ENCODE measurements at places on chromosomes 6 and 20. TPM values are rescaled to one million over a fixed set of nuclear protein-coding genes. Genes with fewer than 3 reads are reported as not detected.

The CDKAL1 gene
- total RNA-seq, result 5.0 TPM

The TFAP2A gene
- total RNA-seq, result 0.12 TPM

The SLC17A2 gene
- 1.7 TPM for total RNA-seq

The SLC25A27 gene
- total RNA-seq, result 2.0 TPM

The CYP24A1 gene
- not detected for total RNA-seq

The PRDM13 gene
- not detected for total RNA-seq

The ZC2HC1B gene
- not detected for total RNA-seq

The BPI gene
- total RNA-seq, result 0.12 TPM

The RARS2 gene
- total RNA-seq, result 36.3 TPM

The MICB gene
- 12.6 TPM for total RNA-seq

The MCCD1 gene
- total RNA-seq, result not detected

The SLC22A7 gene
- total RNA-seq, result not detected

The KIF6 gene
- not detected for total RNA-seq

The CAGE1 gene
- total RNA-seq, result not detected

The HNF4A gene
- total RNA-seq, result not detected
